ENCODE measurements at places on chromosomes 6 and 20.
A peak's percentile ranks its signal among the peaks of the same experiment; 100 is the strongest.

DNA sequence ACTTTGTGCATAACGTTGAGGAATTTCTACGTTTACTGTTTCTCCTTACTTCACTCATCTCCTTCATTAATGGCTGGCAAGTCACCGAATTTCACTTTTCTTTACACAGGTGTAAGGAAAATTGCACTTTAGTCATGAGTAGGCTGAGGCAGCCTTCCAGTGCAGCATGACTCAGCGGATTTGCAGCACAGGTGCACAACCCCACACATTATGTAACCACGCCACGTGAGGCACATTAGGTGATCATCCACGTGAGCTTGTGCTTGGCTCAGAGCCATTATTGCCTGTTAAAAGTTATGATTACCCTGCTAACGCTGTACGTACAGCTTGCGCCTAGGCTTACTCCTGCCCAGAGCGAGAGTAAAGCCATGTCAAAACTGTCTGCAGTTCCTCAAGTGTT lies 158.8 kb downstream of the NKAIN2 start:
- no peak for DNase-seq

DNA sequence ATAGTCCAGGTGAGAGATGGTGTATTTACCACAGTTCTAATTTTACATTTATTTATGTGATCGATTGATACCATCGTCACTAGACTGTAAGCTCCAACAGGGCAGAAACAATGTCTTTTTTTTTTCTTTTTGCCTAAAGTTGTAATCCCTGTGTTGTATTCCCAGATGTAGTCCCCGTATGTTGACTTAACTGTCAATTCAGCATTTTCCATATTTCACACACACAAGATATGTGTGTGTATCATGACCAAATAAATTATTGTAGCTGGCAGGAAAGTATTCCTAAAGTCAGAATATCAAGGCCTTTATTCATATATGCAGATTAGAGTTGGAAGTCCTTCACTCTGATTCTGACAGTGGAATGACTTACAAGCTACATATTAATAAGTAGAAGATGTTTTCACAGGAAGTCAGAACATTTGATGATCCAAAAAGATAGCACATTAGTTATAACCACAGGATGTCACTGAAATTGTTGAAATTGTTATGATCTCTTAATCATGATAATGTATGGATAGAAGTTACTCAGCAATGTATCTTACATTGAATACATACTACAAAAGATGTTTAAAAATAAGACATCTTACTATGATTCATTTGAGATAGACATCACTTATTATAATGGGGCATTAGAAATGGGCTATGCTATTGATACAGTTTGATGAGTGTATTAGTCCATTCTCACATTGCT lies 10.6 kb downstream of the RNF182 start:
- DNase-seq = no peak

GRCh38 chr6:5958921-5959320 lies 47.8 kb downstream of the NRN1 start:
- DNase-seq = no peak

DNA sequence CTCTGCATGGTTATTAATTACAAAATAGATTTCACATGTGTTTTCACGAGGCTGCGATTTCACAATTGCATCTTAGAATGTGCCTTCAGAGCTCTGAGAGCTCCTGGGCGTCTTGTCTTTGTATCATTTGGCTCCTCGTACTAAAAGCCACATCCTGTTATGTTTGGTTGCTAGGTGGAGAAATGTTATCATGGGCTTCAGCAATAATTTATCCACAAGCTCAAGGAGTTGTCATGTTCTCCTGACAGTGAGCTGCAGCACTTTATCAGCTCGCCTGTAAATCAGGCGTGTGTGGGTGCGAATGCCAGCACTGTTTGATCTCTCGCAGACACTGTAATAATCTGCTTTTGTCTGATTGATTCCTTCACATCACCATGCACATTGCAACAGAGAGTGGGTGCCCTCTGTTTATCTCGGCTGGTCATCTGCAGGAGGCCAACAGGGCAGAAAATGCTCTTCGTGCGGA lies 218.6 kb upstream of the ZFP64 start:
- DNase-seq = peak; percentile 9

DNA sequence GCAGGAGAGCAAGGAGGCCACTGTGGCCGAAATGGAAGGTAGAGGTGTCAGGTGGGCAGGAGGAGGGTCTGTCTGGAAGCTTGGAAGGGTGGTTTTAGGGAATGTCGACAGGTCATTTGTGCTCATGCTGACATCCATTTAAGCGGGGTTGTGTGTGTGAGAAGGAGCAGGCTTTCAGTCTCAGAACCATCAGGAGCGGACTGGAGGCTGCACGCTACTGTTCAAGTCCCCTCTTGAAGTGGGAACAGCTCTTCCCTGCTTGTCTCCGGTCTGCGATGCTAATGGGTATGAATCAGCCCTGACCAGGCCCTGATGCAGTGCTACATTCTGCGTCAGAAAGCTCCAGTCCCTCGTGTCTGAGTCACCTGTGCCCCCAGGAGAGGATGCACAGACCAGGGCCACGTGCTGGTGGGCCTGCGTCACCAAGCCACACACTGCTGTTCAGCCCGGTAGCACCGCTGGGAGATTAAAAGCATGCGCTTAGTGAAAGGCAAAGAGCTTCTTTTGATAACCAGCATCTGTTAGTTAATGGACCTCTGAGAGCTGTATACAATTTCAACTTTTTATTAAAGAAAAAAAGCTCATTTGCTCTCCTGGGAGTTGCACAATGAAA lies 58.0 kb downstream of the APCDD1L start:
- peak; percentile 77 for DNase-seq

DNA sequence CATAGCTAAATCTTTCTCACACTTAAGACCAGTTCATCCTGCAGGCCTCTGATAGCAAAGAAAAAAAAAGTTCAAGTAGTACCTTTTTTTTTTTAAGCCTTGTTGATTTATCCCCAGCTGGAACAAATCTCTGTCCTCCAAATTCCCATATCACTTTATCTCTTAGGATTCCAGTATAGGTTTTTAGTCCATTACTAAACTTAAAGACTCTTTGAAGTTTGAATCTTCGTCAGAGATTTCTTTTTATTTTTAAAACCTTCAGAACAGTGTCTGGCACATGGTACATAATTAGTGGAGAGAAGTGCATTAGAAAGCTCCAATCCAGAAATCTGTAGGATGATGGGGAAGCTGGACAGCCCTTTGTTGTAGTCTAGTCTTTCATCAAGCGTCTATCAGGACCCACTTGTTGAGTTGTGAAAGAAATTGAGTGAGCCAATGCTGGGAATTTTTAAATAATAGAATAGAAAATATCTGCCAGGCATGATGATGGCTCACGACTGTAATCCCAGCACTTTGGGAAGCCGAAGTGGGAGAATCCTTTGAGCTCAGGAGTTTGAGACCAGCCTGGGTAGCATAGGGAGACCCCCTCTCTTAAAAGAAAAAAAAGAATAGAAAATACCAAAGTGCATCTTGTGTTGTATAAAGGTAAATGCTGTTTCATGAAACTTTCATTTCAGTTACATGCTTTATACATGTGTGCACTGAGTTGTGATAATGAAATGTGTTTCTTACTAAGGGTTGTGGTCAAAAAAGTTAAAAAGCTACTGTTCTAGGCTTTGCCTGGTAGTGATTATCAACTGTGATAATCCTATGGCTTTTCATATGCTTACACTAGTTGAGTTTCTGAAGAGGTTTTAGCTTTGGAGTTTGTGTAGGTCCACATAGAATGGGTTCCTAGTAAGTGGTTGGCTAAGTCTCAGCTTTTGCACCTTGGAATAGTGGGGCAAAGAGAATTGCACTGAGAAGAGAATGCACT lies 3.2 kb downstream of the NFYA start:
- no peak for DNase-seq

DNA sequence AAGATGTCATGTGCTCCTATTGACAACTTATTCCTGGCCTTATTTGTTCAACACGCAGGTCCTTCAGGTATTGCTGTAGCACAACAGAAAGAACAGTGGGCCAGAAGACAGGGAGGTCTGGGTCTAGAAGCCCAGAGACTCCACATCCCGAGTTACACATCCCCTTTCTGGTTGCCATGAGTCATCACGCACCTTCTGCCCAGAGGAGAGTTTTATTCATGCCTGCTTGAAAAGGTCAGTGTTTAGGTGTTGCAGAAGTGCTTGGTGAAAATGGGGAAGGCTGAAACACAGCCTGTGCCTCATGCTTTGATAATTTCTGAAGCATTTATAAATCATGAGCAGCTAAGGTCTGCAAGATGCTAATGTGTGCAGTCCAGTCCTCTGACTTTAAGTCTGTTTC lies 256.4 kb downstream of the GMPR start:
- peak; percentile 14 for DNase-seq

DNA sequence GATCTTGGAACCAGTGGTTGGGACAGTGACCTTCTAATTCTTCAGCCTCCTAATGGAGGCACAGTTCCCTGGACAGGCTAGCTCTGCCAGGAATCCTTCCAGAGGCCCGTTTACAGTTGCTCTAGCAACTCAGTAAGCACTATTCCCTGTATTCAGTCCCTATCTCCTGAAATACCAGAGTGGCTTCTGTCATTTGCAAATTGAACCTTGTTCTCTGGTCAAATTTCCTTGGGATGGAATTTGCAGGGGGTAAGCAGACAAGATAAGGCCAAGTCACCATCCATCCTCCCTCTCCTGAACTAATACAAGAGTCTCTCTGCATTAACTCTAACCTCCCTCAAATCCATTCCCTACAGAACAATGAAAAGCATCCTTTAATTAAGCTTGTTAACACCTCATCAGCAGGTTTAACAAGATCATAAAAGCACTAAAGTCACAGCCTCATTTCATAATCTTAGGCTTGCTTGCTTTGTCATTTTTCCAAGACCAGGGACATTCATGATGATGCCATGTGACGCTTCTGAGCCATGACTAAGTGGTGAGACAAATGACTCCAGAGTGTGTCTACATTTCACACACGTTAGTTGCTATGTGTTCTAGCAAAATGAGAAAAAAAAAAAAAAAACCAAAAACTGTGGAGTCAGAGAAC lies 37.1 kb downstream of the SLC22A23 start:
- DNase-seq = peak; percentile 79

- DNase-seq = peak; percentile 69
These were observed 27.8 kb downstream of the PAQR8 start for GRCh38 chr6:52389626-52390360.

GRCh38 chr20:61090541-61090940 lies 161.5 kb upstream of the CDH4 start:
- no peak for DNase-seq

DNA sequence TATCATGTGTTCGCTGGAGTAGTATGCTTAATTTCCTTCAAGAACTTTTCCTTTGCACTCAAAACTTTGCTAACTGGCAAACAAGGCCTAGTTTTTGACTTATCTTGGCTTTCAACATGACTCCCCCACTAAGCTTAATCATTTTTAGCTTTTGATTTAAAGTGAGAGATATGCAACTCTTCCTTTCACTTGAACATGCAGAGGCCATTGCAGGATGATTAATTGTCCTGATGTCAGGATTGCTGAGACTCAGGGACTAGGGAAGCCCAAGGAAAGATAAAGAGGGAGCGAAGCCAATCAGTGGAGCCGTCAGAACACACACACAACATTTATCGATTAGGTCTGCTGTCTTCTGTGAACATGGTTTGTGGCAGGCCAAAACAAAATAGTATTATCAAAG lies 491.4 kb downstream of the CBLN4 start:
- DNase-seq = no peak

- peak; percentile 88 for DNase-seq
These were observed 161.4 kb downstream of the LY86 start for GRCh38 chr6:6749702-6750491.

DNA sequence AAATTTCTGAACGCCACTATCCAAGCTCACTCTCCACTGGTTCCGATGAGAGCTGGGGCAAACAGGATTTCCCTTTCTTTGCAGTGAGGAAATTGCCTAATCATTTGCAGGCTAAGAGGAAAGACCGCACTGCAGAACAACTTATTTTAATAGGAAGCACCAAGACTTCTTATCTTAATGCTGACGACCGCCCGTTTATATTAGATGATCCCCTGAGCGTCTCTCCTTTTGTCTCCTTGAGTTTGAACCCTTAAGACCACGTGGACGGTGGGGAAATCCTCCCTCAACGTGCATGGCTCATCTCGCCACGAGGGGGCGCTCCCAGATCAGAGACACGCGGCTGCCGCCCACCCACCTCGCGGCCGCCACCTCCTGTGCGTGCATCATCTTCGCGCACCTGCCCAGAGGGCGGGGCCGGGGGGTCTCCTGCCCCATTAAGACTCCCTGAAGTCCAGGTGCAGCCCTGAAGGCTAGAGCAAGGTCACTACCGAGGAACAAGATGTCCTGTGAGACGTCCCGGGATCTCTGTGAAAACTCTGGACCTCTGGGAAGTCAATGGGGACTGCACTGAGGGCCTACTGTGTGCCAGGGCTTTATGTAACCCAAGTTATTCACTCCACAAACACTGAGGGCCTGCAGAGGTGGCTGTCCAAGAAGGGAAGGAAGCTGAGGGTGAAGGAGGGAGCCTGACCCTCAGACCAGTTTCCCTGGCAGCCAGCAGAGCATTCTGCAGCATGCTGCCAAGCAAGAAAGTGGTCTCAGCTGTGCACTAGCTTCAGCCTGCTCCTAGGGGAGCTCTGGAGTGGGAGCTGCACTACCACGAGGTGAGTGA lies 28.1 kb downstream of the PDYN start:
- peak; percentile 55 for DNase-seq

- no peak for DNase-seq
These were observed 110.4 kb downstream of the SAMD5 start for GRCh38 chr6:147618927-147619326.

Measured in EH (cell line).